SJCRH30 (cell line): ENCODE measurements at places on chromosomes 12 and 14.

DNA sequence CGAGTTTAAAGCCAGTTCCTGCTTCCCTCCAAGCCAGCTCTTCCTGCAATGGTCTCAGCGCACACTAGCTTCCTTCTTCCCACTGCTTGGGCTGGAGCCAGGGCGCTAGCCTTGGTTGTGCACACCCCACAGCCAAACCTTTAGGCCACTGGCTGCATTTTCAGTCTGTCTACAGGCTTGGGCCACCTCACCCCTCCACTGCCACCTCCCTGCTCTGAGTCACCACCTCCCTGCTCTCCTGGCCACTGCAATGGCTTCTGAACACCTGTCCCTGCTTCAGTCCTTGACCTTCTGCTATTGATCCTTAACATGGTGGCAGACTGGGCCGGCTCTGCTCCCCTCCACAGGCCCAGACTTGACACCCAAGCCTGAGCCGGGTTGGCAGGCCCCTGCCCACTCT, 151.1 kb downstream of the RBM19 start:
- no peak overlapping the region for H3K27ac ChIP-seq
- no peak overlapping the region for H3K4me3 ChIP-seq
- no peak for DNase-seq
- no peaks in the 10 kb centered on the region for H3K27me3 ChIP-seq
- H3K36me3 ChIP-seq: no peaks in the 10 kb centered on the region

GRCh38 chr12:20443792-20444191, 75.5 kb downstream of the PDE3A start:
- DNase-seq: no peak
- H3K36me3 ChIP-seq: no peaks in the 10 kb centered on the region
- H3K27me3 ChIP-seq: no peaks in the 10 kb centered on the region
- no peak overlapping the region for H3K27ac ChIP-seq

DNA sequence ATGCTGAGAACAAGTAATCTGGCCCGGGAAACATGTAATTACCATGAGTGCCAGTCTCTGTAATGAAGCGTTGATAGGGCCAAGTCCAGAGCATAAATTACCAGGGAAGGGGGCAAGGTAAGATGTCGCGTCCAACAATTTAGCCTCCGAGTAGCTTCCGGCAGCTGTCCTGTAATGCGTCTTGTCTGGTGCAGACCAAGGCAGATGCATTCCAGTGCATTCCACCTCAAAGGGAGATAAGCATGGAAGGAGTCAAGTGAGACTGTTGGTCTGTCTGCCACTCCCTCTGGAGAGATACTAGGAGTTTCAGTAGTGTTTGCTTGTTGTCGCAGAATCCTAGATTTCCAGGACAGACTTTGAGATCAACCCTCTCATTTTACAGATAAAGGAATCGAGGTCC, 218.3 kb downstream of the AACS start:
- H3K4me3 ChIP-seq: no peak overlapping the region
- no peak for DNase-seq
- H3K4me1 ChIP-seq: no peaks in the 10 kb centered on the region
- H3K27ac ChIP-seq: no peak overlapping the region
- no peaks in the 10 kb centered on the region for H3K27me3 ChIP-seq

DNA sequence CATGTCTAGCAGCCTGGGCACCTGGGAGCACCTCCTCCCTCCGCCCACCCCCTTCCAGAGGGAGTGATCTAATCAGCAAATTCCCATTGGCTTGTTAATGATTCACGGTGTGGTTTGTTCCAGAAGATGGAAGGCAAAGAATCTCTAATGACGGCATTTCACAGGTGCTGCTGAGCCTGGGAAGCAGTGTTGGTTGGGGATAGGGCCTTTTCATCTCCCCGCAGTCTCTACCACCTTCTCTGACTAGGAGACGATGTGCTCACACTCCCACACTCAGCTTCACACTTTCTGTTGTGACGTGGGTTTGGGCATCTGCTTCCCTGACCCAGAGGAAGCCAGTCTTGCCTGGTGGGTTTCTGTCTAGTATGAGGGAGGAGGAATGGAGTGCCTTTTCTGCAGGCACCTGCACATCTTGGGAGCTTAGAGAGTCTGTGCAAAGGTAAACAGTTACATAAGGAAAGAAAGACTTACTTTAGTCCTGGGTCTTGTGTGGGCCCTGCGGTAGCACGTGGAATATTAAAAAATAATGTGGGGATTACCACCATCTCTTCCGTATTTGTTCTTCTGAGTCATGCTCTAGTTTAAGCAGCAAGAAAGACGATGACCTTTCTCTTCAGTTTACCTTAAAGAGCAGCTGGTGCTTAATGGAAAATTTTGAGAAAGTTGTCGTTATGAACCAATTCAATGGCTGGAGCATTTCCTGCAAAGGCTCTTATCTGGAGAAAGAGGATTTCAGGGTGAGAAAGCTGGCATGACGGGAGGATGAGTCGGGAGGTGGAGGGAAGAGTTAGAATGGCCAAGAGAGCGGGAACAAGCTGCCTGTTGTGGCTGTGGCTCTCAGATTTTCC, 70.6 kb upstream of the ARHGAP5 start:
- H3K36me3 ChIP-seq: no peaks in the 10 kb centered on the region
- H3K4me3 ChIP-seq: no peak overlapping the region
- DNase-seq: peak; percentile 49
- H3K27me3 ChIP-seq: no peaks in the 10 kb centered on the region
- H3K4me1 ChIP-seq: peaks cover 14% of the 10 kb centered on the region
- peak overlapping the region; percentile 20 for H3K27ac ChIP-seq

- no peak overlapping the region for H3K4me3 ChIP-seq
- no peaks in the 10 kb centered on the region for H3K36me3 ChIP-seq
- H3K27ac ChIP-seq: no peak overlapping the region
- H3K27me3 ChIP-seq: no peaks in the 10 kb centered on the region
Measured at GRCh38 chr14:79011920-79012204, 841.7 kb downstream of the NRXN3 start.

- H3K27me3 ChIP-seq: no peaks in the 10 kb centered on the region
- no peaks in the 10 kb centered on the region for H3K4me1 ChIP-seq
- no peak overlapping the region for H3K4me3 ChIP-seq
Measured at GRCh38 chr14:92486881-92487280, 26.7 kb upstream of the RIN3 start.

- H3K4me3 ChIP-seq: no peak overlapping the region
- no peaks in the 10 kb centered on the region for H3K36me3 ChIP-seq
- no peaks in the 10 kb centered on the region for H3K27me3 ChIP-seq
- DNase-seq: no peak
- no peak overlapping the region for H3K27ac ChIP-seq
- H3K4me1 ChIP-seq: no peaks in the 10 kb centered on the region
Measured at GRCh38 chr14:77228056-77228455, 43.0 kb downstream of the NGB start.

- no peak overlapping the region for H3K27ac ChIP-seq
- H3K4me1 ChIP-seq: no peaks in the 10 kb centered on the region
- 0 out of 2 replicates have a peak, but pooled peaks cover 2% of the 10 kb centered on the region for H3K27me3 ChIP-seq
- H3K4me3 ChIP-seq: no peak overlapping the region
- no peak for DNase-seq
Measured at GRCh38 chr12:112870267-112870980, 36.3 kb upstream of the OAS1 start.

DNA sequence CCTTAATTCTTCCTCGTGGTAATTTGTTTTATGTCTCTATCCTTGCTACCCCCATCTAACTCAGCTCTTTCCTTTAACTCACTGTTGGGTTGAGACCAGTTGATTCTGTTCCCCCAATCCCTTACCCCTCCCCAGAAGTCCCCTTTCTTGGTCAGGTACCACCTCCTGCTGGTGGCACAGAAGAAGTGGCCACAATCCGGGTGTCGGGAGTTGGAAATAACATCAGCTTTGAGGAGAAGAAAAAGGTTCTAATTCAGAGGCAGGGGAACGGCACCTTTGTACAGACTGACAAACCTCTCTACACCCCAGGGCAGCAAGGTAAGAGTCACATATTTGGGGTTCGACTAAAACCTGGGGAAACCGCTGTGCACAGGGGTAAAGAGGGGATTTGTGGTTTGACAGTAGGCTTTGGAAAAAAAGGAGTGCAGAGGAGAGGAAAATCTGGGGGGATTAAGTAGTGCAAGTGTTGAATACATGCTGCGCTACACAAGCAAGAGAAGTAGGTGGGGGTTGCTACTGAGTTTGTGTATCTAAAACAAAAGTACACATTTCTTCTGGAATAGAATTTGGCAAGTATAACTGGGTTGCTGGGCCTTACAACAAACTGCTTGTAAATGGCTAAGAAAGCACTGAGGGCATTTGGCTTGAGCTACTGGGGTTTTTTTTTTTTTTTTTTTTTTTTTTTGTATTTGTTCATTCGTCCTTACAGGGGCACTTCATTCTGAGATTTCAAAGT, 1.3 kb downstream of the A2ML1 start:
- peak; percentile 79 for DNase-seq
- peaks cover 5% of the 10 kb centered on the region; the same call in 1 of the 2 replicates for H3K27me3 ChIP-seq
- no peak overlapping the region for H3K27ac ChIP-seq

DNA sequence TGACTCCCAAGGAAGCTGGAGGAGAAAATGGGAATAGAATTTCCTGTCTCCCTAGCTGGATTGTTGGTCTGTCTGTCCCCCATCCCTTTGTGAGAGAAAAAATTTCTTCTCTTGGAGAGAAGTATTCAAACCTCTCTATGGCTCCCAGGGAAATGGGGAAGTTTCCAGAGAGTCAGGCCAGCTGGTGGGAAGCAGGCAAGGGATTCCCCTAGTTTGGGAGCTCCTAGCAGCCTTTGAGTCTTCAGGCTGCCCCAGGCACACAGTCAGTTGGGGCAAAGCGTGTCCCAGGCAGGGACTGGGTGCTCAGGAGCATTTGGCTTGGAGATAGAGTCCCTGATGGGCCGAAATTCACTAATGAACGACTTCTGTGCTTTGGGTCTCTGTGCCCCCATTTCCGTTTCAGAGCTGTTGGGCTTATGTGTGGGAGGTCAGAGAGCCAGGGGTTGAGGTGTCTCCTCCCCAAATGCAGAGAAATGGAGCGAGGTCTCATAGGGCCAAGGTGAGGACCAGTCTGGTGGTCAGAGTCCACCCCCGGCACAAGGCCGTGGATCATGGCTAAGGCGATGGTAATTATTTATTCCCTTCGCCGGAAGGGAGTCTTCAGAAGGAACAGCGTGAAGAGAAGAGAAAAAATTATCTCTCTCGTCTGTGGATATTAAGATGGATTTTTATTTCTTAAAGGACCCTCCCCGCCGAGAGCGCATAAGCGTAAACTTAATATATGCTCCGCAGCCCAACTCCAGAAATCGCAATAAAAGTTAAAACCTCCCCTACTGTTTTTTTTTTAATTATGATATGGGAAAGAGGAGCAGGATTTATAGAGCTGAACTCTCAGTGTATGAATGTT, 6.6 kb upstream of the HOXC9 start:
- H3K4me1 ChIP-seq: no peaks in the 10 kb centered on the region
- peaks cover 23% of the 10 kb centered on the region for H3K27me3 ChIP-seq
- no peak overlapping the region for H3K4me3 ChIP-seq
- DNase-seq: no peak

DNA sequence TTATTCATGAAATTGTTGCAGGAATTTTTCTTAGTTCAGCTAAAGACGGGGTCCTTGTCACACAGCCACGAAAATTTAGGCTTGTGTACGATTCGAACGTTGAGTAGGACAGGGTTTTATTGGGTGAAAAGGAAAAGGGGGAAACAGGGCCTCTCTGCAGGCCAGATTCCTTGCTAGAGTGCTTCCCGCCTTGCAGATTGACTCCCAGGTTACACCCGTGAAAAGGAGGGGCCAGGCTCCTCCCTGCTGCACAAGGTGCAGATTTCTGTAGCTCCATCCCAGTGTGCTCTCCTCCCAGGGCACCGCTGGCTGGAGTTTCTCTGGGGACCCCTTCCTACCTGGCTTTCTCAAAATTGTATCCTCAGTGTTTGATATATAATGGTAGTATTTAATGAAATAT, 221.5 kb downstream of the ERC1 start:
- H3K4me1 ChIP-seq: peaks cover 9% of the 10 kb centered on the region
- no peak overlapping the region for H3K4me3 ChIP-seq
- no peaks in the 10 kb centered on the region for H3K27me3 ChIP-seq
- H3K36me3 ChIP-seq: no peaks in the 10 kb centered on the region; the same call in 1 of the 2 replicates

GRCh38 chr12:94628819-94629472, 21.4 kb downstream of the TMCC3 start:
- no peak overlapping the region for H3K27ac ChIP-seq
- H3K36me3 ChIP-seq: no peaks in the 10 kb centered on the region
- no peaks in the 10 kb centered on the region for H3K27me3 ChIP-seq

DNA sequence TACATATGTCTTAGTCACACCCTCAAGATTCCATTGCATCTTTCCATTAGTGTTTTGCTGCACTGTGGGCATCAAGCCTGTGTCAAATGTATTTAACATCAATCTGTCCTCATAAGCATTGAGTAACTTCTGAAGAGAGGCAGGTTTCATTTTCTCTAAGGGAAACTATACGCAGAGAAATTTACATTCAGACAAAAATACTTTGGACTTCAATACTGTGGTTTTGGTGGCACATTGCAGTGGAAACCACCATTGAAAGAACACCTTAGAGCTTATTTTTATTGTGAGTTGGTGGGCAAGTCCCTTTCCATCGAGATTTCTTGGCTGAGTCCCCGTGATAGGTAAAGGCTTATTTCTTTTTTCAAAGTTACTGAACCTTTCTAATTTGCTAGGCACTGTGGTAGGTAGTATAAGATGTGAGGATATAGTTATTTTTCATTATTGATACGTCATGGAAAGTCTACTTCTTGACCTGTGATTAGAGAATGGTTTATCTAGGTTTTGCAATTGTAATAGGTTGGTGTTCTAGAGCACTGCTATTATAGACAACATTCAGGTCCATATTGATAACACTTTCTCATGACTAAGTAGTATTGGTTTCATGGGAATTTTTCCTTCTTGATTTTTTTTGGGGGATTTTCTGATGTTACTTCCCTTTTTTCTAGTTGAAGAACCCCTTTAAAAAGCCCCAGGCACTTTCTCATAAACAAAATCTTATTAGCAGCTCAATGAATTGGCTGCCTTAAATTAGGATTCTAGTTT, 81.9 kb downstream of the CFAP54 start:
- DNase-seq: no peak
- no peaks in the 10 kb centered on the region for H3K27me3 ChIP-seq
- no peak overlapping the region for H3K4me3 ChIP-seq
- H3K36me3 ChIP-seq: no peaks in the 10 kb centered on the region
- H3K4me1 ChIP-seq: no peaks in the 10 kb centered on the region

DNA sequence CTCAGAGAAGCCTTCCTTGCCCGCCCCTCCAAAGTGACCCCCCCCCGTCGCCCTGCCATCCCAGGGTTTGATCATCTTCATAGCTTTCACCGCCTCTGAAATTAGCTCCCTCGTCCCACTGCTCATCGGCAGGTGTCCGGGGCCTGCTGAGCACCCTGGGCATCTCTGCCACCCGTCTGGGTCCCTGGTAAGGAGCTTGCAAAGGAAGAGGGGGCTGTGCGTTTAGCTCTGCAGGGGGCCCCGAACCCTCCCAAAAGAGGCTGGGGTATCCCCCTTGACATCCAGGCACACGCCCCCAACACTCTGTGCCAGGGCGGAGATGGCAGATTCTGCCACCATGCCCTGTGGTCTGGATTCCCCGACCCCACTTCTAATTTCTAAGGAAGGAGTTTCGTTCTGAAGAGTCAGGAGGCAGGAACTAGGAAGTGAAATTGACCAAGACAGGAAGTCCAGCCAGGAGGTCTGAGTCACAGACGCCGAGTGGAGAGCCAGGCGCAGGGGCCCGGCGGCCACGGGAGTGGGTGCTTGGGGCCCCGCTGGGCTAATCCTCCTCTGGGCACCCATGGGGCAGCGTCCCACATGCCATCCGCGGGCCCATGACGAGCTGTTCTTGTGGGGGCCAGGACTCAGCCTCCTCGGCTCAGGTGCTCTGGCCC, 95.7 kb downstream of the RFLNA start:
- no peak overlapping the region for H3K4me3 ChIP-seq
- H3K36me3 ChIP-seq: peaks cover 26% of the 10 kb centered on the region
- no peaks in the 10 kb centered on the region for H3K27me3 ChIP-seq
- no peak overlapping the region for H3K27ac ChIP-seq
- peaks cover 47% of the 10 kb centered on the region for H3K4me1 ChIP-seq
- DNase-seq: no peak

GRCh38 chr12:95790917-95791849, 619 bp upstream of the NTN4 start:
- no peaks in the 10 kb centered on the region for H3K36me3 ChIP-seq
- peak; percentile 45 for DNase-seq
- H3K4me1 ChIP-seq: peaks cover 9% of the 10 kb centered on the region
- no peak overlapping the region for H3K27ac ChIP-seq
- H3K4me3 ChIP-seq: peak overlapping the region; percentile 71
